ENCODE measurements at places on chromosomes 11 and 22. TPM values are rescaled to one million over a fixed set of nuclear protein-coding genes. Genes with fewer than 3 reads are reported as not detected.

DNA sequence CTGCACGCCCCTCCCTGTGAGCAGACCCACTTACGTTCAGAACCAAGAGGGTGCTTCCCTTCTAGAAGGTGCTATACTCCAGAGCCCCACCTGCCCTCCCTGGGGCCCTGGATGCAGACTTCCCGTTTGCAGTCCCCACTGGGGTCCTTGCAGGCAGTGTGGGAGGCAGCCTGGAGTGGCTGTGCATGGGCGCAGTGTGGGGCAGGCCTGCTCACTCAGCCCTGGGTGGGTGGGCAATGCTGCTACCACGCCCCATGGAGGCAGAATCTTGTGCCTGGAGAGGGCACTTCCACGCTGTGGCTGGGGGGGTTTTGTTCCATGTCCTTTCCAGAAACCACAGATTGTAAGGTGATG is 116.2 kb downstream of the KCNQ1OT1 start:
- no peak for DNase-seq

GRCh38 chr22:50260801-50261614 is 475 bp downstream of the MAPK12 start:
- no peak for DNase-seq

GRCh38 chr11:117883063-117883462 is 6.6 kb upstream of the FXYD6 start:
- no peak for DNase-seq

GRCh38 chr11:83852775-83853442 is 566.7 kb upstream of the CCDC90B start:
- DNase-seq, result no peak

DNA sequence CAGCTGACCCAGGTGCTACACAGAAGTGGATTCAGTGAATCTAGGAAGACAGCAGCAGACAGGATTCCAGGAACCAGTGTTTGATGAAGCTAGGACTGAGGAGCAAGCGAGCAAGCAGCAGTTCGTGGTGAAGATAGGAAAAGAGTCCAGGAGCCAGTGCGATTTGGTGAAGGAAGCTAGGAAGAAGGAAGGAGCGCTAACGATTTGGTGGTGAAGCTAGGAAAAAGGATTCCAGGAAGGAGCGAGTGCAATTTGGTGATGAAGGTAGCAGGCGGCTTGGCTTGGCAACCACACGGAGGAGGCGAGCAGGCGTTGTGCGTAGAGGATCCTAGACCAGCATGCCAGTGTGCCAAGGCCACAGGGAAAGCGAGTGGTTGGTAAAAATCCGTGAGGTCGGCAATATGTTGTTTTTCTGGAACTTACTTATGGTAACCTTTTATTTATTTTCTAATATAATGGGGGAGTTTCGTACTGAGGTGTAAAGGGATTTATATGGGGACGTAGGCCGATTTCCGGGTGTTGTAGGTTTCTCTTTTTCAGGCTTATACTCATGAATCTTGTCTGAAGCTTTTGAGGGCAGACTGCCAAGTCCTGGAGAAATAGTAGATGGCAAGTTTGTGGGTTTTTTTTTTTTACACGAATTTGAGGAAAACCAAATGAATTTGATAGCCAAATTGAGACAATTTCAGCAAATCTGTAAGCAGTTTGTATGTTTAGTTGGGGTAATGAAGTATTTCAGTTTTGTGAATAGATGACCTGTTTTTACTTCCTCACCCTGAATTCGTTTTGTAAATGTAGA is 1.7 kb downstream of the MALAT1 start:
- DNase-seq, result no peak

DNA sequence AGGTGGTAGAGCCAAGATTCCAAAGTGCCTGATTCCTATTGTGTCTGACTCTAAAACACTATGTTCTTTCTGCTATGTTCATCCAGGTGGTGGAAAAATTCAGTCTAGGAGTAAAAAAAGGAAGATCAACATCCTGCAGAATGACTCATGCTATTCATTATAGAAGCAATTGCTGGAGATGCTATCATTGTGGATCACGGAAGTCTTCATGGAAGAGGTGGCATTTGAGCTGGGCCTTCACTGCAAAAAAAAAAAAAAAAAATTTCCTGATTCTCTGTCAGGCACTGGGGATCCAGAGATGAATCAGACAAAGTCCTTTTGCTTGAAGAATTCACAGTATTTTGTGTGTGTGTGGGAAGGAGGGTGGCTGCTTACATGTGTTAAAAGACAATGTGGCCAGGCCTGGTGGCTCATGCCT is 1.4 kb upstream of the UVRAG start:
- no peak for DNase-seq

DNA sequence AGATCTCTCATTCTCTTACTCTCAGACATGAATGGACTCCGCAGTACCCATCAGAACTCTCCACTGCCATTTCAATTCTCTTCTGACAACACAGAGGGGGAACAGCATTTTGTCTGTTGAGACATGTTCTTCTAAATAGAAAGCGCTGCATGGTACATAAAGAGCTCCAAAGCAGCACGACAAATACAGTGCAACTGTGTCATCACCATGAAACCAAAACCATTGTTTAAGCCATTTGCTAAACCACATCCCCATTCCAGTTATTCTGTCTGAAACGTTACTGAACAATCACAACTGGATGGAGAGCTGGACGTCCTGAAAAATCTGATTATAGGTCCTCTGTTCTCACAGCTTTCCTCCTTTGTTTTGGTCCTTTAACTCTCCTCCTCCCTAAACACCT is 17.9 kb upstream of the TENM4 start:
- DNase-seq, result no peak

DNA sequence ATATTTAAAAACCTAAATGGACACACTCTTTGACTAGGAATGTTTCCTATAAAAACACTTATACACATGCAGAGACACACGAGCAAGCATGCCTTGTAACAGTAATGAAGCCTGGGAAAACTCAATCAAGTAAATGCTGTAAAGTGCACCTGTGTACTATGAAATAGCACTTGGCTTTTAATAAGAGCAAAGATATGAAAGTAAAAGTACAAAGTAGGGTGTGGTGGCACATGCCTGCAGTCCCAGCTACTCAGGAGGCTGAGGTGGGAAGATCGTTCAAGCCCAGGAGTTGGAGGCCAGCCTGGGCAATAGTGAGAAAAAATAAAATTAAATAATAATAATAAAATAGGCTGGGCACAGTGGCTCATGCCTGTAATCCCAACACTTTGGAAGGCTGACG is 166.9 kb upstream of the GRK3 start:
- DNase-seq, result no peak

DNA sequence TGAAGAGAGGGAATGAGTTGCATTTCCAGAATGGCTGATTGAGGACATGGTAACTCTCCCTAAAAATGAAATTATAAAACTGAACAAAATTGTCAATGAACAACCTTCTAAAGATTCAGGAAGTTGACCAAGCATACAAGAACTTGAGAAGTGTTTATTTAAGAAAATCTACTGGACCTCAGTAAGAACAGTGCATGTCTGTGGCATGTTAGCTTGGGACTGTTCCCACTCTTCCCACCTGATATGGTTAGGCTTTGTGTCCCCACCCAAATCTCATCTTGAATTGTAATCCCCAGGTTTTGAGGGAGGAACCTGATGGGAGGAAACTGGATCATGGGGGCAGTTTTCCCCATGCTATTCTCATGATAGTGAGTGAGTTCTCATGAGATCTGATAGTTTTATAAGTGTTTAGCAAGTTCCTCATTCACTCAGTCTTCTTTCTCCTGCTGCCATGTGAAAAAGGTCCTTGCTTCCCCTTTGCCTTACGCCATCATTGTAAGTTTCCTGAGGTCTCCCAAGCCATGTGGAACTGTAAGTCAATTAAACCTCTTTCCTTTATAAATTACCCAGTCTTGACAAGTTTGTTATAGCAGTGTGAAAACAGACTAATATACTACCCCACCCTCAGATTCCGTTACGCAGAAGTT is 15.4 kb downstream of the MS4A13 start:
- DNase-seq, result no peak

- DNase-seq, result no peak
Measured at GRCh38 chr11:74005721-74006517, 3.0 kb downstream of the UCP3 start.

DNA sequence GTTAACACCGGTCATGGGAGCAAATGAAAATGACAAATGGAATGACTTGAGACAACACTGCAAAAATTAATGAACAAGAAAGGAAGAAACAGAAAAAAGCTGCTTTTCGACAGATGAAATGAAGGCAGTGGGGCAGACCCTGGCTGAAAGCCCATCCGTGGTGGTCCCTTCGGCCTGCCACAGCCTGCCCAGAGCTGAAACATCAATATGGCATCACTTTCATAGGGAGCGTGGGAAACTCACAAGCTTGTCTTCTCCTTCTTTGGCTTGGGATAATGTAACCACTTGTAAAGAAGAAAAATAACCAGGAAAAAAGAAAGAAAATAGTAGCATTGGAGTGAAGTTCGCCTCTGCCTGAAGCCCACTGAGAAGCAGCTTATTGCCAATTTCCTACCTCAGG is 78.8 kb downstream of the CTTN start:
- no peak for DNase-seq

DNA sequence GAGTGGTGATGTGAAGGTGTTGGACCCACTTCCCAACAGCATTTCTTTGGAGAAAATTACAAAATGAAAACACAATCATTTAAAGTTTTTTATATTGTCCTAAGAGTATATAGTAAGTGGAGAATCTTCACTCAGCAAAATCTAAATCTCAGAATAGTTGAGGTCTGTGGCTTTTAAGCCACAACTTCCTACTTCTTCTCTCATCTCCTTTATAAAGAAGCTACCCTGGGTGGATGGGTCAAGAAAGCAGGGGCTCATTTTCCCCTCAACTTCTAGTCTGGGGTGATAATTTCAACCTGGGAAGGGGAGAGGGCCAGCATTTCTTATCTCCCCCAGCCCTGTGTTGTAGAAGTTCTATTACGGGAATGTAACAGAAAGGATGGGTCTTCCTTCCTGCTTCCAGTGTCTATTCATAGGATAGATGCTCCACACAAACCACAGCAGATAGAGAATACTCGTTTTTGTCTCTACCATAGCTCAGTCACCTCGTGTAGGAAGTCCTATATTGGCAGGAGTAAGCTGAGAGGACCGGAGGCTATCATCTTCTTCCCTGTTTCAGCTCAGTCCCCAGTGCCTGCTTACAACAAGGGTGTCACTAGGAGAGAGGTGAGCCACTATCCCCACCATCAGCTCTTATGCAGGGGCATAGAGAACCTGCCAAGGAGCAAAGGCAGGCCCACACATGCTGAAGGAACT is 341.5 kb downstream of the CASP12 start:
- no peak for DNase-seq

GRCh38 chr11:21659961-21660360 is 532.9 kb upstream of the ANO5 start:
- DNase-seq, result no peak

DNA sequence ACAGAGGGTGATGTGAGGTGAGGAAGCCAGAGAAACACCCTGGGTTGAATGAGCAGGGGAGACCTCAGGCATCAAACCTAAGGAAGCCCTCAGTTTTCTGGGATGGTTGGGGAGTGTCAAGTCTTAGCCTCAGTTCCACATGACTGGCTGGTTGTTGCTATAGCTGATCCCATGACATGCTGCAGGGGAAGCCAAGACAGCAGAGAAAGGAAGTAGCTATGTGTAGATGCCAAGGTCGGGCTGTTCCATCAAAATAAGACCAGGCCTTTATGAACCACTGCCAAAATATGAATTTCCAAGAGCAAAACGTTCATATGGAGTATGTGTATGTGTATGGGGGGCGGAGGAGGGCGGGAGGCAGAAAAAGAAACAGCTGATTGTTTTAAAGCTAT is 11.6 kb downstream of the CD59 start:
- no peak for DNase-seq

GRCh38 chr11:65317025-65317786 is 2.5 kb downstream of the CDC42EP2 start:
- DNase-seq, result no peak

GRCh38 chr11:127648583-127648982 is 648.0 kb upstream of the KIRREL3 start:
- DNase-seq, result no peak

DNA sequence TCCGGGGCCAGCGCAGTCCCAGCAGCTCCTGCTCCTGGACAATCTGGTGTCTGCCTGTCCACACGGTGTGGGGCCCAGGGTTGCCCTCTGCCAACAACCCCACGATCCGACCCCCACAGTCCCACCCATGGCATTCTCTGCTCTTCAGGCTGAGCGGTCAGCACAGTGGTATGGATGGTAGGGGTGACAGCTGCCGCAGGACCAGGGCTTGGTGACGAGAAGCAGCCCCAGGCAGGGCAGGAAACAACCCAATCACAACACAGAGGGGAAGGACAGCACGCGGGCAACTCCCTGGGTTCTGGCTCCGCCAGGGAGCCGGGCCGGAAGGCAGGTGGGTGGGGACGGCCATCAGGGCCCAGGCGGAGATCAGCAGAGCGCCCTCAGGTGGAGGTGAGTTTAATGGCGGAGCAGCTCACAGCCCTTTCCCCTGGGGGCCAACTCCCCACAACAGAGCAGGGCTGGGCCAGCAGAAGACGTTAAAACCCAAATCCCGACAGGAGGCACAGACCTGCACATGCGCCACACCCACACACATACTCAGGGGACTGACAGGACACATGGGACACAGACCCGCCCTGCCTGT is 5.3 kb upstream of the CHADL start:
- DNase-seq, result no peak

- no peak for DNase-seq
Measured at GRCh38 chr11:78030429-78031325, 7.6 kb upstream of the KCTD14 start.

DNA sequence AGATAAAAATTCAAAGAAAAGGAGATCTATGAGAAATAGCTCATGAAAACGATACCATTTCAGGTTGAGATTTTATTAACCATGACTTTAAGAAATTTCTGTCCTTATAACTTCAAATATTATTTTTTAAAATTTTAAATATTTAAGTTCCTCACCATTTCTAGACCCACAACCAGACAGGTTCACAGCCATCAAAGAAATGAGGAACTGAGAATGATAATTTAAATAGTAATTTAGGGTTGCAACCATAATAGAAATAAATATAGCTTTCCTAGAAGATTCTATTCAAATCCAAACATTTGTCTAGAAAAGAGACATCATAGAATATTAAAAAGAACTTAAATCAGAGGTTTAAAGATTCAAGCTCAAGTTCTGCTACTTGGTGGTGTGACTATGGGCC is 5.9 kb upstream of the VWA5A start:
- no peak for DNase-seq

GRCh38 chr11:8219257-8220021 is 44.2 kb downstream of the LMO1 start:
- DNase-seq, result no peak

GRCh38 chr22:28231441-28231840 is 312.4 kb upstream of the PITPNB start:
- DNase-seq, result no peak

- no peak for DNase-seq
Measured at GRCh38 chr11:119441898-119442243, 18.9 kb upstream of the THY1 start.

DGCR6 gene
- polyA plus RNA-seq, result 80.0 TPM

IGSF22 gene
- polyA plus RNA-seq, result 11.8 TPM

CRYBA4 gene
- not detected for polyA plus RNA-seq

NXPE2 gene
- 0.16 TPM for polyA plus RNA-seq

PHETA2 gene
- polyA plus RNA-seq, result 18.3 TPM

C1QTNF4 gene
- 9.1 TPM for polyA plus RNA-seq

GAS2 gene
- 10.9 TPM for polyA plus RNA-seq

APOA5 gene
- polyA plus RNA-seq, result not detected

MMP13 gene
- polyA plus RNA-seq, result 0.10 TPM

CARNS1 gene
- polyA plus RNA-seq, result 73.3 TPM

TYR gene
- not detected for polyA plus RNA-seq

HTR3B gene
- polyA plus RNA-seq, result 0.06 TPM

CEP126 gene
- polyA plus RNA-seq, result 3.1 TPM

IRAG1 gene
- polyA plus RNA-seq, result 4.9 TPM

Data from forelimb muscle (tissue), 1 donor.